ENCODE measurements at places on chromosomes 5 and 9.
A peak's percentile ranks its signal among the peaks of the same experiment; 100 is the strongest.

DNA sequence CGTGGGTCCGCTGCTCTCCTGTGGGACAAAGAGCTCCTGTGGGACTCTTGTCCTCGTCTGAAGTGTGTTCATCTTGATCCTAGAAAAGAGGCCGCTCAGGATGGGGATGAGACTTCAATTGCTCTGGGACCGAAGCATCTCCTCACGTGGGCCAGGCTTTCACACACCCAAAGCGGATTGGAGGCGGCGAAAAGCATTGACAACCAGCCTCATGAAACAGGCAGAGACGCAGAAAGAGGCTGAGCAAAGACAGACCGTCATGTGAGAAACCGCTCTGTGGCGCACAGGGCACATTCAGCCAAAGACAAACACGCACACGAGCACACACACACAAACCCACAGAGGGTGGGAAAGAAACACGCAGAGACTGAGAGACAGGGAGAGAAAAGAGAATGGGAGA, 479.5 kb downstream of the SPATA31A7 start:
- no peaks in the 10 kb centered on the region for H3K36me3 ChIP-seq
- no peaks in the 10 kb centered on the region for H3K27me3 ChIP-seq
- no peak overlapping the region for H3K4me3 ChIP-seq
- H3K27ac ChIP-seq = no peak overlapping the region
- no peaks in the 10 kb centered on the region for H3K4me1 ChIP-seq
- DNase-seq = no peak

- no peaks in the 10 kb centered on the region for H3K4me1 ChIP-seq
- no peaks in the 10 kb centered on the region for H3K36me3 ChIP-seq
- no peak for DNase-seq
- H3K27me3 ChIP-seq = no peaks in the 10 kb centered on the region
- no peak overlapping the region for H3K4me3 ChIP-seq
- no peak overlapping the region for H3K27ac ChIP-seq
Measured at GRCh38 chr5:81778642-81779041, 27.7 kb upstream of the SSBP2 start.

DNA sequence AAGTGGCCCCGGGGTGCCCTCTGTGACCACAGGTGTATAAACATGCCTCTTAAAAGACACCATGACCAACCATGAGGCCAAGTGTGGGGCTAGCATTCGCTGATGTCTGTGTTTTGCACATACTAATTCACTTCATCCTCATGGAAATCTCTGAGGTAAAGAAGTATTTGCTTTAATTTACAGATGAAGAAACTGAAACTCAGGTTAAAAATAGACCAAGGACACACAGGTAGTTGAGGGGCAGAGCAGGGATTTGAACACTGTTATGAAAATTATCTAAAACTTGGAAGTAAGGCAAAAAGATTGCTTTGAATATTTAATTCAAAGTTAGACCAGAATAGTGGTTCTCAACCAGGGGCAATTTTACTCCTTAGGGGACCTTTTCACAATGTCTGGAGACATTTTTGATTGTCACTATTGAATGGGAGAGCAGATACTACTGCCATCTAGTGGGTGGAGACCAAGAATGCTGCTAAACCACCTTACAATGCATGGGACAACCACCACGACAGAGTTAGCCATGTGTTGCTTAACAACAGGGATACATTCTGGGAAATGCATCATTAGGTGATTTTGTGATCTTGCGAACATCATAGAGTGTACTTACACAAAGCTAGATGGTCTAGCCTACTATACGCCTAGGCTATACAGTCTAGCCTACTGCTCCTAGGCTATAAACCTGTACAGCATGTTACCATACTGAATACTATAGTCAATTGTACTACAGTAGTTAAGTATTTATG, 8.0 kb upstream of the FXN start:
- DNase-seq = peak; percentile 73
- H3K36me3 ChIP-seq = no peaks in the 10 kb centered on the region
- H3K27me3 ChIP-seq = no peaks in the 10 kb centered on the region
- H3K4me1 ChIP-seq = no peaks in the 10 kb centered on the region
- H3K4me3 ChIP-seq = no peak overlapping the region

GRCh38 chr5:99586878-99587277, 658.1 kb upstream of the CHD1 start:
- H3K27me3 ChIP-seq = no peaks in the 10 kb centered on the region
- no peak overlapping the region for H3K4me3 ChIP-seq
- no peaks in the 10 kb centered on the region for H3K36me3 ChIP-seq
- H3K4me1 ChIP-seq = no peaks in the 10 kb centered on the region
- DNase-seq = no peak
- H3K27ac ChIP-seq = no peak overlapping the region

DNA sequence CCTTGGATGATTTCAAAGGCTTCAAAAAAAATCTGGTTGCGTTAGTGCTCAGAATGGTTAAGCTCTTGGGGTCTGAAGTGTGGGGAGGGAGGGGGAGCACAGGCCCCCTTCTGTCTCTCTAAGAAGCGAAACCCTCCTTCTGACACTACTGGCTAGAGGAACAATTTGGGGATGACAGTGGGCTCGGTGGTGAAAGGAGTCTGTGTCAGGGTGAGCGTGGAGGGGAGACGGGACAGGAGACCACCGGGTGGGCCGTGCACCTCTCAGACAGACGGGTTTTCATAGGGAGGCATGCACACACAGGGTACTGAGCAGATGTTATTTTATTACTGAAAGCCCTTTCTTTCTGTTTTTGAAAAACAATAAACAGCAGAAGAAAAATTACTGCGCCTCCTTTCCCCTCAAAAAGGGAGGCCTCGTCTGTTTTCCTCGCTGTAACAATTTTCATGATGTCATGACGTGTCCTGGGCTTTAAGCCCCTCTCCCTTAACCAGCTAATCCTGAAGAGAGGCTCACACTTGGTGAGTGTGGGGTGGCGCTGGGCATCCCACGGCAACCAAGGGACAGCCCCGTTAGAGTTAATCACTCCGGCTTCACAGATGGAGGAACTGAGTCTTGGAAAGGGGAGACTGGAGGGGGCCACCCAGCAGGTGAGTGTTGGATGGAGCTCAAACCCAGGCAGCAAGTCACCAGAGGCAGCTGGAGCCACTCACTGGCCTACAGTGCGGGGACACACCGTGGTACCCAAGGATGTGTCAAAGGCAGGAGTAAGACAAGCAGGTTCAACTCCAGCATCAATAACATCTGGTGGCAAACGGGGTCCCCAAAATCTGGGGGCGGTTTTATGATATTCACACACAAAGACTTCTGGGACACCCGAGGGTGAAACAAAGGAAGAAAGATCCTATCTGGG, 53.4 kb downstream of the PTCH1 start:
- peaks cover 35% of the 10 kb centered on the region for H3K36me3 ChIP-seq
- H3K4me1 ChIP-seq = peaks cover 29% of the 10 kb centered on the region
- DNase-seq = no peak

DNA sequence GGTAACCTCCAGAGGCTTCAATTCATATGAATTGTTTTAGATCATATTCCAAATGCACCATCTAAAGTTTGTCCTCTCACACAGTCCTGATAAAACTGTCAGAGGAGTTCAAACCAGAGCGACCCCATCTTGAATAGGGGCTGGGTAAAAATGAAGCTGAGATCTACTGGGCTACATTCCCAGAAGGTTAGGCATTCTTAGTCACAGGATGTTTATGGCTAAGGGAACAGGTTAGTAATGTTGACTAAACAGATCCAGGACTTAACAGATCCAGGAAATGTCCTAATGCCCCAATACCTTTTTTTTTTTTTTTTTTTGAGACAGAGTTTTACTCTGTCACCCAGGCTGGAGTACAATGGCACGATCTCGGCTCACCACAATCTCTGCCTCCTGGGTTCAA, 192.6 kb upstream of the PRDM9 start:
- H3K4me1 ChIP-seq = no peaks in the 10 kb centered on the region
- no peaks in the 10 kb centered on the region for H3K36me3 ChIP-seq

DNA sequence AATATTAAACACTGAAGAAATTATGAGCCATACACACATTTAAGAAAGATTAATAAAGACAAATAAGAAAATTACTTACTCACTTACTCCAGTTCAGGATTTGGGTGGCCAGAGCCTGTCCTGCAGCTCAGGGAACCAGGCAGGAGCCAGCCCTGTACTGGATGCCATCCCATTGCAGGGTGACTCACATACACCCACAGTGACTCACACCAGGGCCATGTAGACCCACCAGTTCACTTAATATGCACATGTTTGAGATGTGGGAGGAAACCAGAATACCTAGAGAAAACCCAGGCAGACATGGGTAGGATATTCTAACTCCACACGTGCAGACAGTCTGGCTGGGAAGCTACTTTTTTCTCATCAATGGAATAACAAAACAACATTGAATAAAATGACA, 49.6 kb upstream of the ADRB2 start:
- no peaks in the 10 kb centered on the region for H3K27me3 ChIP-seq
- no peaks in the 10 kb centered on the region for H3K36me3 ChIP-seq
- H3K4me3 ChIP-seq = no peak overlapping the region
- H3K4me1 ChIP-seq = no peaks in the 10 kb centered on the region

DNA sequence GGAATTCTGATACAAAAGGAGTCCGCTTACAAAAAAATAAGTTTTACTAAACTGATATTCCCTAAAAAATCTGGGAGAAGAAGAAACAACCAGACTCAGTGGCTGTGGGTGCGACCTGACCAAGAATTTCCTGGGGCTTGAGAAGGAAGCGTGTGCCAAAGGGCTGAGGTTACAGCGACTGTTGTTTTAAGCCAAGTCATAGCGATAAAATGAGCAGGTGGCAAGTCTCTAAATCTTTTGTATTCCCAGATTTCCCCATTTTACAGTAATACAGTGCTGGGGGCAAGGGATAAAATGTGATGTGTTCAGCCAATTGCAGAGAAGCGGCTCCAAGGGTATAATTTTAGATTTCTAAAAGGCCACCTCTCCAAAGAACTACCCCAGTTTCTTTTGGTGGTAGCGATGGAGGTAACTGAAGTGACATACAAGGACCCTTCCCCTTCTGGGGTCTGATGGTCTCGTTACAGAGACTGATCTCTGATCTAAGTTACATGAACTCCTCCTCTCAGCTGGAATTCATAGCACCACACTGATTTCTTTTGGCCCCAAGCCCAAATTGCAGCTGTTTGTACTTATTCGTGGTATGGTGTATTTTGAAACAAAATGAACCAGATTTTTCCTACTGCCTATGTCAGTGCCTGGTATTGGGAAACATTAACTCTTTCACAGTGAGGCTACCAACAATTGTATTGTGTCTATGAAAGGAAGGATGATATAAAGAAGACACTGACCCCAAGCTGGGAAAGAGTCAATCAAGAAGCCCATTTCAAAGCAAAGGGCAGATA, 41.6 kb downstream of the LPAR1 start:
- no peaks in the 10 kb centered on the region for H3K36me3 ChIP-seq
- peak; percentile 92 for DNase-seq
- H3K27ac ChIP-seq = no peak overlapping the region
- no peak overlapping the region for H3K4me3 ChIP-seq
- H3K27me3 ChIP-seq = no peaks in the 10 kb centered on the region
- H3K4me1 ChIP-seq = no peaks in the 10 kb centered on the region

GRCh38 chr5:156414391-156414790, 87.4 kb downstream of the SGCD start:
- DNase-seq = peak; percentile 29
- no peak overlapping the region for H3K4me3 ChIP-seq
- no peak overlapping the region for H3K27ac ChIP-seq
- H3K27me3 ChIP-seq = no peaks in the 10 kb centered on the region
- H3K4me1 ChIP-seq = no peaks in the 10 kb centered on the region

GRCh38 chr9:27353166-27353473, 56.2 kb upstream of the EQTN start:
- H3K4me3 ChIP-seq = no peak overlapping the region
- H3K27me3 ChIP-seq = no peaks in the 10 kb centered on the region
- H3K4me1 ChIP-seq = peaks cover 6% of the 10 kb centered on the region
- no peaks in the 10 kb centered on the region for H3K36me3 ChIP-seq
- no peak for DNase-seq
- no peak overlapping the region for H3K27ac ChIP-seq

GRCh38 chr9:98120476-98120875, 1.5 kb upstream of the TRIM14 start:
- H3K4me3 ChIP-seq = no peak overlapping the region
- no peaks in the 10 kb centered on the region for H3K27me3 ChIP-seq
- H3K36me3 ChIP-seq = no peaks in the 10 kb centered on the region
- H3K4me1 ChIP-seq = no peaks in the 10 kb centered on the region

DNA sequence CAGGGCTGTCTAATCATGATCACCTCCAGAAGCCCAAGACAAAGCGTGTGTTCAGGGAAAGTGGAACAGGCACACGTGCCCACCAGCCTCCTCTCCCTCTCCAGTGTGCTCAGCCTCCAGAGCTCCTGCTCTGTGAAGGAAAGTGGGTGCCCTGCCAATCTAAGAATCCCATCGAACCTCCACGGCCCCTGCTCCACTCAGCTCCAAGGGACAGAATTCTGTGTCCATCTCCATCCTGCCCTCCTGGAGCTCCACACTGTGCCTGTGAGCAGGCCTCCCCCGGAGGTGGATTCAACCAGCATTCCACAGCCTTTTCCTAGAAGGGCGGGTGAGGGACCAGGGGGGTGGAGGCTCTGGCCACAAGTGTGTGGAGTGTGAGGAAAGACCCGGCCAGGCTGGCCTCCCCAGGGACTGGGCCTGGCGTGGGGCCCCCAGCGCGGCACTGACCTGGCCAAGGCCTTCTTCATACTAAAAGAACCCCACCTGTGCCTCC, 6.0 kb downstream of the EEIG1 start:
- H3K27me3 ChIP-seq = no peaks in the 10 kb centered on the region
- H3K4me1 ChIP-seq = peaks cover 69% of the 10 kb centered on the region
- no peak for DNase-seq
- H3K27ac ChIP-seq = no peak overlapping the region

- no peaks in the 10 kb centered on the region for H3K36me3 ChIP-seq
- H3K27ac ChIP-seq = no peak overlapping the region
- H3K4me3 ChIP-seq = no peak overlapping the region
Measured at GRCh38 chr5:107753427-107753826, 82.7 kb upstream of the EFNA5 start.

DNA sequence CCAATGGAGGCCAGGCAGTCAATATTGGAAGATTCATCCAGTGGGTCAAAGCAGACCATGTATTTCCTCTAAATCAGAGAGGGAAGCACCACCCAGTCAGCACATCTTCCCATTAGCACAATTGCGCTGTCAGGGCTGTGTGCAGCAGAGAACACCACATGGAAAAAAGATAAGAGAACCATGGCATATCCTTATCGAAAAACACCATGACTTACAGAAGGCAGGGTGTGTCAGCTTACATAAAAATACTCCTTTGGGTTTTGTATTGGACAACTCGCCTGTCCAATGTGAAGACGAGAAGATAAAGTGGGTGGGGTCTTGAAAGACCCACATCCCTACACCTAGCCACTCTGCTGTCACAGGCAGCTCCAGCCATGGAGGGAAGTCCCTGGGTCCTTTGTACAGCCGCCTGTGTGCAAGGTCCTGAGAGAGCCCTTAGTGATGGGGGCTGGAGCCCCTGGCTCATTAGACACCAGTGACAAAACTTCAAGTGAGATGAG, 71.9 kb upstream of the SPATA31E1 start:
- H3K4me1 ChIP-seq = no peaks in the 10 kb centered on the region
- no peak overlapping the region for H3K4me3 ChIP-seq
- no peaks in the 10 kb centered on the region for H3K27me3 ChIP-seq
- DNase-seq = no peak
- no peaks in the 10 kb centered on the region for H3K36me3 ChIP-seq

All from cardiac muscle cell (in vitro differentiated cells and primary cell).